ENCODE measurements at places on chromosomes 4 and X.

- DNase-seq = no peak
Measured at GRCh38 chr4:75634281-75634680, 4.0 kb upstream of the CDKL2 start.

DNA sequence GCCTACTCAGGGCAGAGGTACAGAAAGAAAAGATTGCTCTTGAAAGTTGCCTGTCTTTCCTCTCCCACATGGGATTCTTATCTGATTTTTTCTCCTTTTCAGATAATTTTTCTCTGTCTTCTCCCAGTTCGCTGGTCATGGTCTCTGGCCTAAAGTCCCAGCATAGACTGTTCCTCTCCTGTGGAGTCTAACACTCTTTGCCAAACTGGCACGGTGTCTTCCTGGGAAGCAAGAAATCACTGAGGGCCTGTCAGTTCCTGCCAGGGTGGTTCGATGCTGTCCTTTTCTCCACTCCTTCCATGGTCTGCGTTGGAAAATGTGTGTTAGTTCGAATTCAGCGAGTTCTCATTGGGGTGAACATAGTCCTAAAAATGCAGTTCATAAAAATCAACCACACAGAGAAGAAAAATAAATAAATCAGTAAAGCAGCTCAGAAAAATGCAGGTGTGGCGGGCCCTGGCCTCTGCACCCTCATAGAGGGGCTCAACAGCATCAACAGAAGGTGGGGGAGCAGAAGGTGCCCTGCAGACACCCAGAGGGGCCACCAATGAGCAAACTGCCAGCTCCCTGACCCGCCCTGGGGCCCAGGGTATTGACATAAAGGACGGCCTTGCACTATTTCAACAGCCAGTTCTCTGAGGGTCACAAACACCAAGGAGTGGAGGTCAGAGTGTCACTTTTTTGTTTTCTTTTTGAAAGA is 2.1 kb downstream of the RGN start:
- no peak for DNase-seq

DNA sequence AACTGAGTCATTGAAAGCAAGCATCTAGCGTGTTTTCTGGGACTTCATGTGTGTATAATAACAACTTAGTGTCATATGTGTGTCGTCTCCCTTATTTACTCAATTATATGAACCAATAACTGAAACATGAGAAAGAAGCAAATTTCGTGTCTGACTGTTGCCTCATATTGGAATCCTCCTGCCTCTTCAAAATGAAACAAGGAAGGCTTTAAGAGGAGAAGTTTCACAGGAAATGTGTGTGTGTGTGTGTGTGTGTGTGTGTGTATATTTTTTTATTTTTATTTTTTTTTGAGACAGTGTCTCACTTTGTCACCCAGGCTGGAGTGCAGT is 145.8 kb upstream of the SFRP2 start:
- DNase-seq = no peak

DNA sequence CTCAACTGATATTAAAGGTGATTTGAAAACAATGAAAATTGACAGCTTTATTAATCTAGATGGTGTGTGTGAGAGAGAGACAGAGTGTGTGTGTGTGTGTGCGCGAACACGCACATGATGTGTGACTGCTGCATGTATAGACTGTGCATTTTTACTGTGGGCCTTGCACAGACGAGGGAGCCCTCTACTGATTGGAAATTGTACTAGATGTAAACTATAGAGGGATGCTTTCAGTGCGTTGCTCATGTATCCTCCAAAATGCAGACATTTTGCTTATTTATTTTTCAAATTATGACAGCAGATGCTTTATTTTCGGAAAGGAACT is 168.4 kb upstream of the GK2 start:
- peak; percentile 54 for DNase-seq

DNA sequence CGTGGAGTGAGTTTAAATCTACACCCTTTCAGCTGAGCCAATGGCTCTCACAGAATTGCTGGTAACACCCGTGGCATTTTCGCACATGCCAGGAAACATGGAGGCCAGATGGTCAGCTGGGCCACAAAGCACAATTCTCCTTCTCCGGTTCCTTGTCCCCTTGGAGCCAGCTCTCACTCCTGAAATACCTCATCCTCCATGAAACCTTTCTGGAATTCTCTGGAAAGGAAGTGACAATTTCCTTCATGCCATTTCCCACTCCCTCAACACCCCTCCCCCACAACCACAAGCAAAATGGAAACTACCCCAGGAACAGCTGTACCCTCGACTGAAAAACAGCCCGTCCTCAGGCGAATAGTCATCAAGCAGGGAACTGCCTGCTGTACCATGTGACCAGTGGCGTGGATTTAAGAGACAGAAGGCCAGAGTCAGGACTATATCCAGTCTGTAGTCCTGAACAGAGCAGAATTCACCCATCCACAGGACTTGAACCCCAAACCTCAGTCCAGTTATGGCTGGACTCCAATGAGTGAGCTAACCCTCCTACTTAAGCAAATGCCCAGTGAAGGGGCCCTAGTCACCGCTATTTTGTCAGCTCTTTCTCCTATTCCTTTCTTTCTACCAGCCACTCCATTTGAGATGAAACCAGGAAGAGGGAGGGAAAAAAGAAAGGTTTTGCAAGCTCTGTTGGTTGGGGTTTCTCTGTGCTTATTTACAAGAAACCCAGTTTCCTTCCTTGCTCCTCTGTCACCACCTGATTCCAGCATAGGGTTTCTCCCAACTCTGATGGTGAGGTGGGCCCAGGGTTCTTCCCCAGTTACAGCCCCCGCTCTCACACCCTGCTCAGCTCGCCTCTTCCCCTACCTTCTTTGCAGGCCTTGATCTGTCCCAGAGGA is 24.5 kb downstream of the ELF4 start:
- DNase-seq = no peak

DNA sequence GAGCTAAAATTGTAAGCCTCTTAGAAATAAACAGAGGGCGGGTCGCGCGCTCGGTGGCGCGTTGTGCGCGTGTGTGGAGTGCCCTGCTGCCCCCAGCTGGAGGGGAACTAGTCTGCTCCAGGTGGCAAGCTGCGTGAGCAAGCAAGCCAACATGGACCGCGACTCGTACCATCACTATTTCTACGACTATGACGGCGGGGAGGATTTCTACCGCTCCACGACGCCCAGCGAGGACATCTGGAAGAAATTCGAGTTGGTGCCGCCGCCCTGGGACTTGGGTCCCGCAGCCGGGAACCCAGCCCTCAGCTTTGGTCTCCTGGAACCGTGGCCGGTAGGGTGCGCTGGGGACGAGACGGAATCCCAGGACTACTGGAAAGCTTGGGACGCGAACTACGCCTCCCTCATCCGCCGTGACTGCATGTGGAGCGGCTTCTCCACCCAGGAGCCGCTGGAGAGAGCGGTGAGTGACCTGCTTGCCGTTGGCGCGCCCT is 66.1 kb downstream of the DNAAF6 start:
- DNase-seq = no peak

GRCh38 chr4:76605099-76605563 is 170.1 kb downstream of the SHROOM3 start:
- DNase-seq = no peak

- DNase-seq = no peak
Measured at GRCh38 chr4:118260309-118260708, 92.5 kb downstream of the PRSS12 start.
